ENCODE measurements at places on chromosomes 12 and 14. TPM values are rescaled to one million over a fixed set of nuclear protein-coding genes. Genes with fewer than 3 reads are reported as not detected.

The PAX9 gene
- polyA plus RNA-seq, result not detected

The C14orf180 gene
- polyA plus RNA-seq, result 0.40 TPM

The SLC35F4 gene
- polyA plus RNA-seq, result not detected

The TMEM179 gene
- polyA plus RNA-seq, result not detected

The CLEC4C gene
- polyA plus RNA-seq, result not detected

The DHRS2 gene
- polyA plus RNA-seq, result 6.7 TPM

The MGAT2 gene
- polyA plus RNA-seq, result 10.8 TPM

The ADGRD1 gene
- 5.0 TPM for polyA plus RNA-seq

The C12orf76 gene
- polyA plus RNA-seq, result 7.8 TPM

The KSR2 gene
- polyA plus RNA-seq, result not detected

The SUOX gene
- 14.3 TPM for polyA plus RNA-seq

The FLVCR2 gene
- 0.15 TPM for polyA plus RNA-seq

The KLRD1 gene
- polyA plus RNA-seq, result 0.48 TPM

The P2RX7 gene
- polyA plus RNA-seq, result 0.60 TPM

The APOLD1 gene
- polyA plus RNA-seq, result 5.4 TPM

The SLC39A5 gene
- 1.00 TPM for polyA plus RNA-seq

The GPX2 gene
- 167 TPM for polyA plus RNA-seq

The MGP gene
- 83.5 TPM for polyA plus RNA-seq

The POTEM gene
- polyA plus RNA-seq, result not detected

All from stomach (tissue), 19 donors.